ENCODE measurements at places on chromosomes 2 and 18.

GRCh38 chr2:5777131-5777535 lies 84.9 kb downstream of the SOX11 start:
- no peak for DNase-seq

DNA sequence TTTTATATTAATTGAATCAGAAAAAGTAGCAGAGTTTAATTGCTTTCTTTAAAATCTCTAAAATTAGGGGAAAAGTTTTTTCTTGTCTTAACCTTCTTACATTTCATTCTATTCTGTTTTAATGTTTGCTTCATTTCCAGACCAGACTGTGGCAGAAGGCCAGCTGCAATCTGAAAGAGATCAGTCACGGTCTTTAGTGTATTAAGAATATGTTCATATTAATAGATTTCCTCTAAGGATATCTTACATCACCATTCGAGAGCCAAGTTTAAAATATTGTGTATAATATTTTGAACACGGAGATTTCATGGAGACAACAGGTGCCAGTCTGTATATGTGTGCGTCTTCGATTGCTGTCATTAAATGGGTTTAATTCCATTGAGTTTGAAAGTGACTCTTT lies 230.9 kb upstream of the ZSWIM2 start:
- DNase-seq = no peak

DNA sequence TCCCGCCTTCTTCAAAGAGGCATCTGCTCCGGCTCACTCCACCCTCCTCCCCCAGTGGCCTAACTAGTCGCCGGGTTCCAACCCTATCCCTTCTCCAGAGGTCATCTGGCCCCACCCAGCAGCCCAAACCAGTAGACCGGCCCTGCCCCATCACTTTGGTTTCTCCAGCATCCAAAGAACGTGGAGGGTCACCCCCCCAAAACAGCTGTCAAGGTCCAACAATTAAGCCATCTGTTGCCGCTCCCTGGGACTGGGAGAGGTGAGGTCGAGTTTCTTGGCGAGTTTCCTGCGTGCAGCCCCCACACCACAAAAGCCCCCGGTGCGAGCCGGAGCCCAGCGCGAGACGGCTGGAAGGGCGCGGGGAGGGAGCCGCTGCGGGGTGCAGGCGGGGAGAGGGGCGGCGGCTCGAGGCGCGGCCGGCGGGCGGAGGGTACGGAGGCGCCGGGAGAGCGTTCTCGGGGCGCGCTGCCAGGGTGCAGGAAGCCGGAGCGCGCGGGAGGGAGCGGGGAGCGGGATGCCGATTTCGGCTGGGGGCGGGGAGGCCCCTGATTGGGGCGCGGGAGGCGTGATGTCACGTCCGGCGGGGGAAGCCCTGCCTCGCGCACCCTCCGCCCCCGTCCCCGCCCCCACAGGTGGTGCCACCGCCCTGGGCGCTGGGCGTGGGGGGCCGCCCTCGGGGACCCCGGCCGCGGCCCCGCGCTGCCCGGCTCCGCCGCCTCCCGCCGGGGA lies 571 bp upstream of the GPC1 start:
- peak; percentile 89 for DNase-seq

DNA sequence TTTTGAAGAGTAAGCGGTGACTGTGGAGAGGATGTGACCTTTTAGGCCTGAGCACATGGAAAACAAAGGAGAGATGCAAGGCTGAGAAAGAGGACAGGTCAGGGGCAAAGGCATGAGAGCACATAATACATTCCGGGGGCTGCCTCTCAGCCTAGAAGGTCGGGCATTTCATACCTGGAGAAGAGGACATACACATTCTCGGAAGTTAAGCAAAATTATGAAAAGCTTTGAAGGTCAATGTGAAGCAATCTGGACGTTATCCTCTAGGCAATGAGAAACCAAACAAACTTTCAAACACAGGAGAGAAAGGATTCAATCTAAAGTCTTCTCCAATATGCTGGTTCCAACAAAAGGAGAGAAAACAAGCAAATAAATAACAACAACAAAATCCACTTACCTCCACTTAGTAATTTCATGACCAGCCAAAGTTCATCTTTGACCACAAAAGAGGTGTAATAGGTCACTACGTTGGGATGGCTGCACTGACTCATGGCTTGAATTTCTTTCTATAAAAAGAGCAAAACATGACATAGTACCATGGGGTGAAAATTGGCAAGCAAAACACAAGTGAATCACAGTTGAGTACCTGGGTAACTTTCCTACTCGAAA lies 80.4 kb downstream of the STK39 start:
- peak; percentile 22 for DNase-seq

GRCh38 chr2:85156153-85156552 lies 23.0 kb downstream of the TCF7L1 start:
- no peak for DNase-seq

- DNase-seq = peak; percentile 14
These were observed 724 bp downstream of the NMS start for GRCh38 chr2:100470898-100471514.

GRCh38 chr2:208065476-208065875 lies 40.1 kb upstream of the PLEKHM3 start:
- DNase-seq = no peak

DNA sequence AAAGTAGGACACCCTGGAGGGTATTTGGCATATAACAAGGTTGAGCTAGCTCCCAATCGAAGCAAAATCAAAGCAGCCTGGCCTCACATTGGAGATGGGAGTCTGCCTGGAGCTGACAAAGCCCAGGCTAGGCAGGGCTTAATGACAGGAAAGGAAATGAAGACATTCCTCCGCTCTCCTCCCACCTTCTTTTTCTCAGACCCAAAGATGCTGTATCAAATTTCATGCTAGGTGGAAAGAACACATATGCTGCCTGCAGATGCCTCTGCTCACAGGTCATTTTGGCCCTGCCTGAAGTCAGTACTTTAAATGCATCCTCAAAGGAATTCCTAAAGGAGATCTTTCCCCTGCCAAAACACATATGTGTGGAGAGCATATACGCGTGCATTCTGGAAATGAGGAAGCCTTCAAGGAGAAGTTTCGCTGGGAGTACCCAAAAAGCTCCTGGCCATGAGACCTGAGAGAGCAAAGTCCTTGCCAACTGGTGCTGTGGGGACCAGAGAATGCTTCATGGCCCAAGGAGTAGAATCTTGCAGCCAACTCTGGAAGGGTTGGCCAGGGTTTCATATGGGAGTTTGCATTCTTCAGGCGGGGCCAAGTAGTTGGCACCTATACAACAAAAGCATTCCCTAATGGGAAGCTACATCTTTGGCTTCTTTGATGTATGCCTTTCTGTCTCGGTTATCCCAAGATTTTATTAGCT lies 88.0 kb downstream of the AQP4 start:
- DNase-seq = no peak

DNA sequence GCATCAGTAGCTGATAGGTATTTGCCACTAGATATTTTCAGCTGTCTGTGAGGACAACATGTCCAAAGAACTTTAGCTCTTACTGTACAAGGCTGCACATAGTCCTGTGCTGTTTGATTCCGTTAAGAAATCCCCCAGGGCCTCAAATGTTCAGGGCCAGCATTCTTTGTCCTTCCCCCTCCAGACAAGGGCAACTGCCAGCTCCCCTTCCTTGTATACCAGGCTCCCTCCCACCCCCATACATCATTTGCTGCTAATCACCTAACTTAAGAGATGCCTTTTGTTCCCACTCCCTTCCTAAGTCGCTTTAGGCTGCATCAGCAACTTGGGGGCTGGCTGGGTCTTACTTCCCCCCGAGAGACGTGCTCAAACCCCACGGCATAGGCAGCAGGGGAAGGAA lies 138.7 kb downstream of the CDH20 start:
- no peak for DNase-seq

GRCh38 chr2:27960237-27960912 lies 69.8 kb downstream of the BABAM2 start:
- no peak for DNase-seq

- DNase-seq = no peak
These were observed 9.9 kb upstream of the AOX1 start for GRCh38 chr2:200575957-200576356.

DNA sequence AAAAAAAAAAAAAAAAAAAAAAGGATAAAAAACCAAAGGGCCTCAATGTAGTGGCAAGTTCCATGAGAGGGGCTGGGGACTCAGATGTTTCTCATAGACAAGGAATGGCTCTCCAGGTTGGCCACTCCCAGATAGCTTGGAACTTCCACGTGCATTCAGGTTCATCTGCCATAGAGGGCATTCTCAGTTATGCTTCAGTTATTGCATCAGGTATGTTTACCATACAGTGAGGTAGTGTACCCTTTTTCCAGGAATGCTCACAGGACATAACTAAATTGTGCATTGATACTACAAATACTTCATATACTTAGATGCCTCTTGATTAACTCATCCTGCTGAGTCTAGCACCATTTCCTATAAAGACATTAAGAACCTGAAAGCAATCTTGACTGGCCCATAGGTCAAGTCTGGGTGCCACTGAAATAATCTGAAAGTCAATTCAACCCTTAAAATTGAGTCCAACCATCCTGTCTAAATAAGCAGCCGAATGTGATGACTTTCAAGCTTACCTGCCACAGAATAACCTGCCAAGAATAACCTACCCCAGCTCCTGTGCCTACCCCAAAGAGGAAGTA lies 14.6 kb upstream of the KLHL23 start:
- DNase-seq = no peak

GRCh38 chr2:176129813-176130146 lies 275 bp downstream of the HOXD8 start:
- DNase-seq = no peak

DNA sequence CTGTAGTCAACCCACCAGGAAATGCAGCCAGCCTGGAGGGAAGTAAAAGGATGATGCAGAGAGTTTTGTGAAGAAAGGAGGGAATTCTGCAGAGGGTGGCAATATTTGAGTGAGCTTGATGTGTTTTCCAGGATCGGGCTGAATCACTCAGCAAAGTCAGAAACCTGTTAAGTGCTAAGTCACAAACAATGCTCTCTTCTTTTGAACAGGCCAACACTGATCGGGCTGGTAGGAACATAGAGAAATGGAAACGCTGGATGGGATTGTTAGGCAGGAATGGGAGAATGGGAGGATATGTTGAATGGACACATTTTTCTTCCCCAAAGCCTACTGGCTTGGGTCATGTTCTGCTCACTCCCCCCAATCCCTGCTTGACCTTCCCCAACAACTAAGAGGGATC lies 36.6 kb downstream of the KCNS3 start:
- no peak for DNase-seq

GRCh38 chr2:230985519-230986231 lies 10.2 kb upstream of the SPATA3 start:
- DNase-seq = no peak

GRCh38 chr2:136179602-136179975 lies 61.6 kb upstream of the CXCR4 start:
- no peak for DNase-seq

GRCh38 chr2:73177645-73178255 lies 24.6 kb upstream of the NOTO start:
- no peak for DNase-seq

GRCh38 chr2:207143215-207144172 lies 22.3 kb downstream of the KLF7 start:
- DNase-seq = peak; percentile 66

- DNase-seq = no peak
These were observed 71.9 kb upstream of the LYPD6 start for GRCh38 chr2:149258531-149258930.

DNA sequence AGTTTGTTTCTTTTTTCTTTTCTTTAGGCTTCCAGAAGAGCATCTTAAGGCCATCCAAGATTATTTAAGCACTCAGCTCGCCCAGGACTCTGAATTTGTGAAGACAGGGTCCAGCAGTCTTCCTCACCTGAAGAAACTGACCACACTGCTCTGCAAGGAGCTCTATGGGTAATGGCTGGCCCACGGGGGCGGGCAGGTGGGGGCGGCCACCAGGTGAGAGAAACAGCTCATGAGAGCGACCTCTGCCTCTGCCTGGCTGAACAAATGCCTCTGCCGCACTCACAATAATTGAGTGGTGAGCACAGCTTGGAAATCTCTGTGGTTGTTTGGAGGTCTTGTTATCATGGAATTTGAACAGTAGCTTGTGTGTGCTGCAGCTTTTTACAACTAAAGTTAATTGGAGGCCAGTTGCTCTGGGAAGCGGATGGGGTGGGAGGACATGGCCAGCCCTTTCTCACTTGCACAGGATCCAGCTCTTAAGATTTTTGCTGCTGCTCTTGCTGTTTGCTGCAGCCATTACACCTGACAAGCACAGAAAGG lies 70.4 kb downstream of the INPP5D start:
- DNase-seq = no peak

GRCh38 chr2:163490281-163490680 lies 245.5 kb downstream of the FIGN start:
- no peak for DNase-seq

- no peak for DNase-seq
These were observed 83.3 kb downstream of the RTP5 start for GRCh38 chr2:241952816-241953215.

DNA sequence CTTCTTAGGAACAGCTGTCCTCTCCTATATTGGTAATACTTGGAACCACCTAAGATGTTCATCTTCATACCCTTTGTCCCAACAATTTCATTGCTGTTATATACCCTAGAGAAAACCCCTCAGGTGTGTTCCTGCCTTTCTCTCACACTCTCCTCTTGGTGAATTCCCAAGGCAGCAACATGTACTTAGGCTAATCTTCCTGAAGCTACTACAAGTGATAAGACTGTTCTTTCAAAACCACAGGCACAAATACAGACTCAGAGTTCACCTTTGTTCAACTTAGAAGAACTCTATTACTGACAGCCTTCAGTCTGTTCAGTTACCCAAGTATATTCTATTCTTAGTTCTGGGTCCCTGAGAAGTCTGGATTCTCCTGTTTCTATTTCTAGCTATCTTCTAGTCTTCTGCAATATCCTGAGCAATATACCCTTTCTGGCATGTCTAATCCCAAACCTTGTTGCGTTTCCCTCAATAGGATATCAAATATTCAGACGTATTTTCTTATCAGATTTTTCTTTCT lies 247.7 kb upstream of the STON1 start:
- no peak for DNase-seq

DNA sequence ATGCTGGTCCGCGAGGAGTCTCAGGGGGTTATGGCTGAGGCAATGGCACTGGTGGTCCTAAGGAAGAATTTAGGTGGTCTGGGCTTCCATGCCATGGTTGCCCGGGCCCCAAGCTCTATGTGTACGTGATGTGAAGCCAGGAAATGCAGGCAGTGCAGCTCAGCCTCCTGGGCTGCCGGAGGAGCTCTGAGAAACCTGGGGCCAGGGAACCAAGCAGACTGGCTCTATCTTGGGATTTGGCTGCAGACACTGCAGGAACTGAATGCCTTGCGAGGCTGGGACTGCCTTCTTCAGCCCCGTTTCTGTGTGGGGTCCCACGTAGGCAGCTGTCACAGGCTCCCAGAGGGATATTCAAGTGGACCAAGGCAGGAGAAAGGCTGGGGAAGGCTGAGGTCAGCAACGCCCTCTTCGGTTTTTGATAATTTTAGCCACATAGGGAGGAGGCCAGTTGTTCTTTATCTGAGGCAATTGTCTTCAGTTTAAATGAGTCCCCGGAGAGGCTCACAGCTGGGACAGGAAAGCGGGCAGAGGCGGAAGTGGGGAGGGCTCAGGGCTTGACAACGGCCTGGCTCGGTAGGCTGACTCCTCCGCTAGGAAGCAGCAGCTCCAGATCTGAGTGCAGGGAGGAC lies 77.7 kb downstream of the RHOB start:
- no peak for DNase-seq

GRCh38 chr2:33588232-33588631 lies 10.9 kb downstream of the FAM98A start:
- DNase-seq = no peak

- no peak for DNase-seq
These were observed 149.7 kb upstream of the KLHL29 start for GRCh38 chr2:23235292-23235691.
